ENCODE measurements at places on chromosomes 16 and 17. TPM values are rescaled to one million over a fixed set of nuclear protein-coding genes. Genes with fewer than 3 reads are reported as not detected.

The ASIC2 gene
- total RNA-seq = not detected

The PRSS8 gene
- 237 TPM for total RNA-seq

The NKIRAS2 gene
- 51.6 TPM for total RNA-seq

The TMEM100 gene
- total RNA-seq = not detected

The PMFBP1 gene
- total RNA-seq = 5.6 TPM

The OR2C1 gene
- not detected for total RNA-seq

The GPR139 gene
- not detected for total RNA-seq

The MSLN gene
- total RNA-seq = 0.36 TPM

The SMIM36 gene
- not detected for total RNA-seq

The TMEM92 gene
- total RNA-seq = 14.6 TPM

The GPR179 gene
- 0.05 TPM for total RNA-seq

The CPHXL2 gene
- total RNA-seq = not detected

The SMARCE1 gene
- total RNA-seq = 132 TPM

The MYO1D gene
- total RNA-seq = 193 TPM

The PRSS27 gene
- total RNA-seq = 0.72 TPM

The SLC38A8 gene
- total RNA-seq = 0.79 TPM

The ABCA8 gene
- total RNA-seq = 0.91 TPM

The LSM12 gene
- total RNA-seq = 83.1 TPM

The KRTAP2-2 gene
- not detected for total RNA-seq

The ABCA5 gene
- total RNA-seq = 10.0 TPM

The CAPNS2 gene
- not detected for total RNA-seq

The SHBG gene
- total RNA-seq = 1.2 TPM

The CCL16 gene
- not detected for total RNA-seq

All from Caco-2 (cell line).